ENCODE measurements at places on chromosomes 7 and 10.
A peak's percentile ranks its signal among the peaks of the same experiment; 100 is the strongest.

- DNase-seq, result no peak
These were observed 165.0 kb downstream of the CCSER2 start for GRCh38 chr10:84493361-84493760.

DNA sequence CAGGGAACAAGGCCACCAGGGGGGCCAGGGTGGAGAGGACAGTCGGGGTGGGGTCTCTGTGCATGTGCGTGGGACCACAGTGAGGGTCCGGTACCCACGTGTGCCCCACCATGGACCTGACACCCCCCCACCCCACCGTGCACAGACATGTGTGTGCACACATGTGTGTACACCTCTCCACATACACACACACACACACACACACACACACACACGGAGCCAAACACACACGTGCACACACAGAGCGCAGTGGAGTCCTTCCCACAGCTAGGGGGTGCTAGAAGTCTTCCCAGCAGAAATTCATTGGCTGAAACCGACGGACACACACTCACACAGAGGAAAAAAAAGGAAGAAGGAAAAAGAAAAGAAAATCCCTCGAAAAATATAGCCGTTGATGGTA lies 42.8 kb upstream of the GNA12 start:
- DNase-seq, result peak; percentile 43

DNA sequence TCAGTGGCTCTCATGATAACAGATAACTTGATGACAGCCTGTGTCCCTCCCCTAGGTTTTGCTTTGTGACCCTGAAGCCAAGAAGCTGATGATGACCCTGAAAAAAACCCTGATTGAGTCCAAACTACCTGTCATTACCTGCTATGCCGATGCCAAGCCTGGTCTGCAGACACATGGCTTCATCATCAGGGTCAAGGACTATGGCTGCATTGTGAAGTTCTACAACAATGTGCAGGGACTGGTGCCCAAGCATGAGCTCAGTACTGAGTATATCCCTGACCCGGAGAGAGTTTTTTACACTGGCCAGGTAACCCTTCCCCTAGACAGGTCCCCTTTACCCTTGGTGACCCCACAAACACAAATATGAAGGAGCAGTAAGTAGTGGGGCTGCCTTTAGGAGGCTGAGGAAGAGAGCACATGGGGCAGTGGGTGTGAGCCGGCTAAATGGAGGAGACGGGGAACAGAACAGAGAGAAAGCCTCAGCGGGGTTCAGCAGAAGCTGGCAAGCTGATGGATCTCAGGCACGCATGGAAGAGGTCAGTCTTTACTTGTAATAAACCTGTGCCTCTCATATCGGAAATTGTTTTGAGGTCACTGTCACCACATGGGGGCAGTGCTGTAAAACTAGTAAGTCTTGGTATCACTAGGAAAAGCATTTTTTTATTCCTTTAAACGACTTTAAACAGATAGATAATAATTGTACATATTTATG lies 20.2 kb downstream of the PDCD11 start:
- DNase-seq, result peak; percentile 61

- DNase-seq, result no peak
These were observed 32.8 kb downstream of the TMEM130 start for GRCh38 chr7:98836811-98837629.

- DNase-seq, result no peak
These were observed 37.2 kb downstream of the FIGNL1 start for GRCh38 chr7:50412973-50413372.

DNA sequence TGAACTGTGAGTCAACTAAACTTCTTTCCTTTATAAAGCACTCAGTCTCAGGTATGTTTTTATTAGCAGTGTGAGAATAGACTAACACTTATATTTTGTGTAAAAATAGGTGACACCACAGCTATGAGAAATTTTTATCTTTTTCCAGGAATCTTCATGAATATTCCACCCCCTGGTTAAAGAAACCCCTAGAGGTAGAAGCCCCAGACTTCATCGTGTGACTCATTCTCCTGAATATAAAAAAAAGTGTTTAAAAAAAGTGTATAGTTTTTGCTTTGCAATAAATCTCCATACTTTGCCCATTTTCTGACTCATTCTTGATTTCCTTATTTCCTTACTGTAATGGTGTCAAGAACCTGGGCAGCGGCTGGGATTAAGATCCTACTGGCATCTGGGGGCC lies 667.6 kb upstream of the CELF2 start:
- no peak for DNase-seq

DNA sequence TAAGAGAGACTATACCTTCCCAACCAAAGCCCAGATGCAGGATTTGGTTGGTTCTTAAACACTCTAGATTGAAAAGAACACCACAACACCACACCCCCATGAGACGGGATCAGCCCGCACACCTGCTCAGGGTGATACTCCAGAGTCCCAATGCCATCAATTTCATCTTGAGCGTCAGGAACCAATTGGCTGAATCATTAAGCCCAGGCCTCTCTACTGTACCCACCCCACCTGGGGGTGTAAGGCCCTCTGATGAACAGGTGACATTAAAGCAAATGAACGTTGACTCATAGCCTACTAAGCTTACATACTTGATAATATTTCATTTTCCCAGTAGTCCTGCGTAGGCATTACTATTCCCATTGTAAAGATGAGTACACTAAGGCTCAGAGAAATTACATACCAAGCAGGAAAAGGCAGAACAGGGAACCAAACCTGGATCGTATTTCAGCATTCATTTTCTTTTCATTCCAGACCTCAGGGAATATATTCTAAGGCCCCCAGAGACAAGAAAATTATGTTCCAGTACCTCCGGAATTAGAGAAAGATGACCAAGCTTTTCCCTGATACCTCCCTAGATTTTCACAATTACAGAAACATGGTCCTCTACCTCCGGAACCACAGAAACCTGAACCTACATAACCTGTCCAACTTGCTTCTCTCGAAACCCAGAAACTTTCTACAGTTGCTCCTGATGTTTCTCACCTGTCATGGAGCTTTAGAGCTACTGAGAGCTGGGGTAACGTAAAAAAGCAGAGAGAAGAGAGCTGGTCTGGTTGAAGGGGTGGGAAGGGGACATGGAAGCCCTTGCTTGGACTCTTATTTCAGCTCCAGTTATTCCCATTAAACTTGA lies 43.1 kb upstream of the KDM7A start:
- no peak for DNase-seq

GRCh38 chr7:4739528-4739992 lies 35.9 kb upstream of the AP5Z1 start:
- DNase-seq, result peak; percentile 39

GRCh38 chr10:11831520-11831951 lies 8.4 kb downstream of the PROSER2 start:
- DNase-seq, result no peak

DNA sequence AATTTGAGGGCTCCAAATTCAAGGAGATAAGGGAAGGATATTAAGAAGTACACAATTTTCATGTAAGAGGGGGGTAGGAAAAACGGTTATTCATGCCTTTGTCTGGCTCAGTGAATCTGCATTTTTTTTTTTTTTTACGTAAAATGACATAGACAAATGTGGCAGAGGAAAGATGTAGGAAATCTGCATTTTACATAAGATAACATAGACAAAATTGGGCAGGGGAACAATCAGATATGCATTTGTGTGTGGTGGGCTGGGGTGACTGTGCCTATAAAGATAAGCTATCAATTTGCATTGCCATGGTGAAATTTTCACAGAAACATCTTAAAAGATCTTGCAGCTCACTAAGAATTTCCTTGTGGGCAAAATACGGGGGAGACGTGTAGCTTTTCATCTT lies 92.7 kb upstream of the GPR141 start:
- DNase-seq, result no peak

GRCh38 chr7:15628876-15629275 lies 57.6 kb downstream of the MEOX2 start:
- no peak for DNase-seq

DNA sequence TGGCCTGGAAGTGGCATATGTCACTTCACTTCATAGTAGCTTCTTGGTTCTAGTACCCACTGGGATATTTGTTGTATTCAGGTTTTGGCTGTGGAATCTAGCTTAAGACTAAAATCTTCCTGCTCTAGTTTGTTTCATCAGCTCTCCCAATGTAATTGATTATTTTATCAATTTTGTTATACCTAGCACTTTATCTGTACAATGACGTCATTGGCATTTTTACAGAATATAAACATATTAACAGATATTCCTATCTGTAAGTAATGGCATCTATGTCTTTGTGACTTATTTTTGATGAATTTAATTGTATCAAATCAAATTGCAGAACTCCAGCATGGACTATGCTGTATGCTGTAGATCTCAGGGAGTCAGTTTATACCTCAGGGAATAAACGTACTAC lies 19.7 kb downstream of the KIAA1217 start:
- DNase-seq, result no peak

Data from activated CD8-positive, alpha-beta memory T cell treated with anti-CD3 and anti-CD28 coated beads, Interleukin-2, amount 50 U/mL, for 4 hours (primary cell).